ENCODE measurements at places on chromosomes 11 and 22. TPM values are rescaled to one million over a fixed set of nuclear protein-coding genes. Genes with fewer than 3 reads are reported as not detected.

The SYCE3 gene
- total RNA-seq = not detected

DNA sequence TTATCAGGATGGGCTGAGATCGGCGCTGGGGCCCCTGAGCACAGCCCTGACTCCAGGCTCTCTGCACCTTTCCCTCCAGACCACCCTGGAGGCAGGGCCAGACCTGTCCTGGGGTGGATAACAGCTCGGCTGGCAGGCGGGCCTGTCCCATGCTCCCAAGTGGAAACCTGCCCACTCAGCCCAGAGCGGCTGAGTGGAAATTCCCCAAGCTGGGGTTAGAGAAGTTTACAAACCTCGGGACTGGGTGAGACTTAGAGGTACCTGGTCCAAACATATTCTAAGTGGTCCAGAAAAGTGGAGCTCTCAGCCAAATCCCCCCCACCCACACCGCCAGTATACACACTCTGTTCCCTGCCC lies 4.8 kb upstream of the FXYD2 start:
- no peak for DNase-seq

GRCh38 chr11:13438291-13438690 lies 24.7 kb downstream of the BTBD10 start:
- no peak for DNase-seq

- DNase-seq = peak; percentile 4
Measured at GRCh38 chr11:85171648-85172257, 455.4 kb downstream of the DLG2 start.

- DNase-seq = no peak
Measured at GRCh38 chr11:109795234-109795633, 298.0 kb upstream of the ZC3H12C start.

DNA sequence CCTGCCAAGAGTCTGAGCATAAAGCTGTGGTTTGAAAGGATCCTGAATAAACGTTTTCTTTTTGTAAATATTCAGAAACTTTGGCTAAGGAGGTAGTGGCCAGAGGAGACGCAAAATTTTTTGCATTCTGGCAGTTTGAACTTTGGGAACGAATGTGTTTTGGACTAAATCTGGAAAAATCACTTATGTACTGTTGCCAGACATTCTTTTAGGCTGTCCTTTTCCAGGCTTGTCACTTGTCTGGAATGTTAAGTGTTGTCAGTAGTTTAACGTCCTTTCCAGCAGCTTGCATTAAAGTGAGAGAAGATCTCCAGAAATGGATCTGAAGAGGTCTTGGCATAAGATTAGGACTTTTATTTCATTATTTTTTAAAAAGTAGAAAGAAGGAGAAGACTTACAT lies 18.5 kb downstream of the SPECC1L start:
- DNase-seq = no peak

DNA sequence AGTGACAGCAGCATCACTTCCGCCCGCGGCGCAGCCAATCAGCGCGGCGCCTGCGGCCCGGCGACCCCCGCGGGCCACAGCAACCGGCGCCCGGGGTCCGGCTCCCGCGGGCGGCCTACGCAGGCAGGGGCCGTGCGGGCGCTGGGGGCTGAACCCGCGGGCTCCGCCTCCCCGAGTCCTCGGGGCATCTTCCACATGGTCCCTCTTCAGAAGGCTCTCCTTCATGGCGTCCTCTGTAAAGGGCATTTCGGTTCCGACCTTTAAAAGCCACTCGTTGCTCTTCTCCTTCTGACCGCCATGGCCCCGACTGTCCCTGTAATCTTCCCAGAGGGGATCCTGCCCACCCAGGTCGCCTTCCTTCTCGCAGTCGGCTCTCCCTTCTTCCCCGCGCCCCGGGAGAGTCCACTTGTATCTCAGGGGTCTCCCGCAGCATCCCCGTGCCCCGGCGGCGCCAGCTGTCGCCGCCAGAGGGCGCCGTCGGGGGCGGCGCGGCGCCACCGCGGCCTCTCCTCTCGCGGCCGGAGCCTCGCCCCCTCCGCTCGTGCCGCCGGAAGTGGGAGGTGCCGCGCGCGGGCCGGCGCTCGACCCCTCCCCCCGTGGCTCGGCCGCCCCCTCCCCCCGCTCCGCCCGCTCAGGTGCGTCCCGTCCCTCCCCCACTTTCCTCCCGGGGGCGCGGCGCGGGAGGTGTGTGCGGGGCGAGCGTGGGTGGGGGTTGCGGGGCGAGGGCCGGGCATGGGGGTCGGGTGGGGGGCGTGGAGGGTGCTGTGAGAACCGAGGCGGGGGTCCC lies at the start of gene RNF214:
RNF214 (plus strand) TSS at position 580 of the 787 bp plus-strand sequence. CDS start 1,602 bp downstream, outside the sequence.
- peak; percentile 64 for DNase-seq

DNA sequence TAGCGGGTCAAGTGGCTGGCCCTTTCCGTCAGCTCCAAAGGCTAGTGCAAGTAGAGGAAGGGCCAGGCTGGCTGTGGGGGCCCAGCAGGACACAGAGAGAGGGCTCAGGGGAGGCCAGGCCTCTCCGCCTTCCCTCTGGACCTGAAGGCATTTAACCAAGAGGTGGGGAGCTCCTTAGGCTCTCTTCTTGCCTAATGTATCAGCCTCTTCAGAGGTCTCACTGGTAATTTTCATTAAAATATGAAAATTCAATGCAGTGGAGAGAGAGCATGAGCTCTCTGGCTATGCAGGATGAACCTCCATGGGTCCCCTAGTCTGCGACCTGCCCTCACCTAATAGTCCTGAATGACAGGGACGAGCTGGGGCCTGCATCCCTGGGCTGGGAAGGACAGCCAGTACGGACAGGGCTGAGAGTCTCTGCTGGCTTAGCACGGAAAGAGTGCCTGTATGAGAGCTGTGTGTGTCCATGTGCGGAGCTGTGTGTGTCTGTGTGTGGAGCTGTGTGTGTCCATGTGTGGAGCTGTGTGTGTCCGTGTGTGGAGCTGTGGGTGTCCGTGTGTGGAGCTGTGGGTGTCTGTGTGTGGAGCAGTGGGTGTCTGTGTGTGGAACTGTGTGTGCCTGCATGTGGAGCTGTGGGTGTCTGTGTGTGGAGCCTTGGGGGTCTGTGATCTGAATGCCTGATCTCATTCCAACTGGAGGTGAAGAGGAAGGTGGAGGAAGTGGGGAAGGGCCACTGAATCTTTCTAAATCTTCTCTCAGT lies 2.4 kb downstream of the ALX4 start:
- DNase-seq = no peak

DNA sequence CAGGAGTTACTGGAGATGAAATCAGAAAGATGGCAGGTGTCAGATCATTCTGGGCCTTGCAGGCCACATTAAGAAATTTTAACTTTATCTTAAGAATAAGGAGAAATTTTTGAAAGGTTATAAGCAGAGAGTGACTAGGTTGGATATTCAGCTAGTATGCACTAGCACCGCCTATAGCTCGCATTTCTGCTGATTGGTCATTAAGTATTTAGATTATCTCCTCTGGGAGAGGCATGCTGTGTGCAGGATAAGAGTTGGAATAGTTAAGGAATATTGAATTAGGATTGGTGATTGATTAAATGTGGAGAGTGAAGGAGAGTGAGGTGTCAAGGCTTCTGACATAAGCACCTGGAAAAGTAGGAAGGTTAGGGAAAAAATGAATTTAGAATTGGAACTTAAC lies 100.6 kb downstream of the STIM1 start:
- DNase-seq = no peak

GRCh38 chr11:33389635-33390034 lies 132.5 kb downstream of the HIPK3 start:
- DNase-seq = no peak

- no peak for DNase-seq
Measured at GRCh38 chr11:41245704-41246398, 213.6 kb downstream of the LRRC4C start.

Data from left colon (tissue), 2 donors.